ENCODE measurements at places on chromosomes 12 and 14.
A peak's percentile ranks its signal among the peaks of the same experiment; 100 is the strongest.

- no peak for DNase-seq
Observed at GRCh38 chr12:62640910-62641448, 174.4 kb downstream of the MON2 start.

DNA sequence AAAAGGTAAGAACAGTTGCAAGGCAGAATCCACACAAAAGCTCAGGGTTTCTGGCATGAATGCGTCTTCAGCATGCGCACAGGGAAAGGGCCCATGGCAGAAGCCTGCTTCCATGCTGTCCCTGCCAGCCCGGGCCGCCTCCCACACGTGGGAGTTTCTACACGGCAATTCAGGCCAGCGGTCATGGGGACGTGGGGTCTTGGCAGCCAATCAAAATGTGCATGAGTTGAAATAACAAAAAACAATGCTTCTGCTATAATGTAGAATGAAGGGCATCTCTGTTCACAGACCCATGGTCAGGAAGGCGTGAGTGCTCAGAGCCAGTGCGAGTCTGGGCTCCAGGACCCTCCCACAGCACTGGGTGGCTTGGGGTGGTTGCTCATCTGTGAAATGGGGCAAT is 28.6 kb downstream of the AMN start:
- DNase-seq: no peak

DNA sequence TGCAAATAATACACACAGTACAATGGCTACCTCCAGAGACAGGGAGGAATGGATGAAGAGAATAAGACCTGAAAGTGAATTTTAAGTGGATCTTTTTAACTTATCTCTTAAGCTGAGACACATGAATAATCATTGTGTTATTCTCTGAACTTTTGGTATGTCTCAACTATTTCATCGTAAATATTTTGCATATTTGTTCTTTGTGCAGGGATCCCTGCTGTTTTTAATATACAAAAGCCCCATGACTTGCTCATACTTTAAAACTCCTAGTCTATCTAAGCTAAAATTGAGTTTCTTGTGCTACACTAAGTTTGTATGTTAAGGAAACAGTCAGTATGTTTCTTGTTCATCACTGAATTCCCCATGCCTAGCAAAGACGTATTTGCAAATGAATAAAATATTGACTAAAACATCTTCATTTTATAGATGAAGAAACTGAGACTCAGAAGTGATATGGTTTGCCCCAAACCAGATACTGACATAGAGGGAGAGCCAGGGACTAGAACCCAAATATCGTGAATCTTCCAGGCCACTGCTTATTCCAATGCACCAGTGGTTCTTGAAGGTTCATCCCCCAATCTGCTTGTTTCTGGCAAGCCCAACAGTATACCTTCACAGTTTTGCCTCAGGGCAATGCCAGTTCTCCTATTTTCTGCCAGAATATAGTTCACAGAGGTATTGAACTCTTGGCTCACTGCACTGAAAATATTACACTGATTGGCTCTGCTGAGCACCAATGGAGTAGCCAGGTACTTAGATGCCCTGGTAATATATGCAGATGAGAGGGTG is 356.9 kb downstream of the MED13L start:
- no peak for DNase-seq

GRCh38 chr12:117513353-117513752 is 151.9 kb upstream of the NOS1 start:
- DNase-seq: no peak

DNA sequence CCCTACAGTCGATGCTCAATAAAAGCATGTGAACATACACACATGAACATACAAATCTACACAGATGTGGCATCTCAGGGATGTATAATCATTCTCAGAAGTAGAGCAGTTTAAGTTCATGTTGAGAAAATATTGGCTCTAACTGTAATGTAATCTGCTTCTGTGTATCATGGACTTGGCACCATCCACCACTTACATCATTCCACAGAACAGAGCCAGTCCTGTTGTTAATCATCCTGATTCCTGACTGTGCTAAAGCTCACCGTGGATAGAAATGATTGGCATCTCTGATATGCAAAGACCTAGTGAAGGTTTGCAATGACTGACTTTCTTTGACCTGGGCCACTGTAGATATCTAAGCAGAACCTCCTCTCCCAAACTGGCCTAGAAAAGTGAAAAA is 1141.3 kb downstream of the BCL11B start:
- DNase-seq: no peak

GRCh38 chr12:125057708-125058107 is 7.5 kb upstream of the AACS start:
- no peak for DNase-seq

- no peak for DNase-seq
Observed at GRCh38 chr12:105538880-105539279, 208.4 kb downstream of the C12orf75 start.

GRCh38 chr12:49951411-49952240 is 1.1 kb downstream of the AQP2 start:
- no peak for DNase-seq

DNA sequence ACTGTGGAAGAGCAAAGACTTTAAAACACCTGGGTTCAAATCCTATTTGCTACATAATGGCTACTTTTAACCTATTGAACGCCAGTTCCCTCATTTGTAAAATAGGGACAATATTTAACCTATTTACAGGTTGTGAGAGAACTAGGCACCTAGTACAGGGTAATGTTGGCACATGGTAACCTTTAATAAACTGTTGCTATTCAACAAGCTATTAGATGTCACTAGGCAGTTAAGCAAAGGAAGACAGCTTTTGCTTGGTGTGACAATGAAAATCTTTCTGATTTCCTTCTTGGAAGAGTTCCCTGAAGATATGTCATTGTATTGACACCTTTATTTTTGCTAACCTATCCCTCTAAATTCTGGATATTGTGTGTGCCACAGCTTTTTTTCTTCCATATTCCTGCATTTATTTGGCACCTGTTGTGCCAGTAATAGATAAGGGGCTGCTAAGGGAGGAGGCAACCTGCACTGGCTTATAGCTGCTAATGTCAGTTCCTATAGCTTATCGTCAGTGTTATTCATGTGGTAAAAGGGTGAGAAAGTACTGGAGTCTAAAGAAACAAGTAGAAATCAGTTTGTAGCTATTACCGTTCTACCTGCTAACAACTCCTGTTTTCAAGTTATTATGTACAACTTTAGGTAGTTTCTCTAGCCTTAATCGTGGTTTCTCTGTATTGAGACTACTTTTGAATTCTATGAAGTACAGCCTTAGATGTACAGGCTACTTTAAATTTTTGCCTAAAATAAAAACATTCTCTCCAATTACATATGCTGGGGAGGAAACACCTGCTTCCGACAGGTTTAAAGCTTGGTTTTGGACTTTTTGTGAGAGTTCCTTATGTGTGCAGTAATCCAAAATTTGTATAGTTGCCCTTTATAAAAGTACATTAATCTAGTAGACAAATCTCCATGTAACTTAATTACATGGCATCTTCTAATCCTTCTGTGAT is 24.3 kb downstream of the HIF1A start:
- no peak for DNase-seq

DNA sequence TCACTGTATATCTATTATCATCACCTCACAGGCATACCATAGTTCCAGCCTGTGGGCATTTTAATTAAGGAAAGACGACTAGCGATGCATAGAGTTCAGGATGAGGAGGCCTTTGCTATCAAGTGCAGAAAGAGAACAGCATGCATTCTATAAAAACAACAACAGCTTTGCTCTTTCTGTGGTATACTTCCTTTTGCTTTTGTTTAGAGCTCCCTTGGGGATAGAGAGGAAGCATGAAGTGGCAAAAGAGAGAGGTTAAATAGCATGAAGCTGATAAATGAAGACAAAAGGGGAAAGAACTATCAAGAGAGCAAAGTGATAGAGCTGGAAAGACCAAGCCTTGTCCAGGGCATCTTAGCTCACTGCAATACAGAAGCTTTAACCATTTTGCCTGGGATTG is 23.5 kb downstream of the IFNG-AS1 start:
- no peak for DNase-seq

GRCh38 chr12:109605599-109606228 is 32.1 kb downstream of the MVK start:
- DNase-seq: no peak

DNA sequence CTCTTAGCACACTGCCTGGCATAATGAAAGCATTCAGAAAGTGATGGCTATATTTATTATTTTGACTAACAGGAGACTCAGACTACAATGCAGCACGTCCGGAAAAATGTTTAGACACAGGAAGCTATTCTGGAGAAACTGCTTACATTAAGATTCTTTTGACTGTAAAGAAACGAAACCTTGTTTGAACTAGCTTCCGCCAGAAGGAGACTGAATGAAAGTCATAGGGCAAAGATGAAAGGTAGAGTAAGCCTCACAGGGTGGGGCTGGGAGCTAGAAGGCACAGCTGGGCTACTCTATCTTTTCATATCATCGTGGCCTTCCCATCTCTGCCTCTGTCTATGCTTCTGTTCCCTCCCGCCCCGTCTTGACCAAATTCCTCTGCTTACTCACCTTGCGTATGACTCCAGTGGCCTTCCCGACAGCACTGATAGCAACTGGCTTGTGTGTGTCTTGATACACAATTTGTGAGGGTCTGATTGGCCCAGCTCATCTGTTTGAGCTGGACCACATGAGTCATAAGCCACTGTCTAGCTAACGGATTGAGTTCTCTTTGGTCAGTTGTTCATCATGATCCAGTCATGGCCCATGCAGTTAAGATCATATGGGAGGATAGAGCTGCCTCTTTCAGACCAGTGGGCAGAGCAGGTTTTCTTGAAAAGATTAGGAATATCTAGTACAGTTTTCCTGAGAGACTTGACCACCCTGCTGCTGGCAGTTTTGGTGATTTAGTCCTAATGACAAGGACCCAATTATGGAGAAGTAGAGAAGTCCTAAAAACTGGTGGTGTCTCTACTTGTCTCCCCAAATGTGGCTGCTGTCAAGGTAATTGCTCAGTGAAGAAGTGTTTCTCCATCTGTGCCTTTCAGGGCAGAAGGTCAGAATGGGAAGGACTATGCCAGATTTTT is 151.5 kb upstream of the SLC38A2 start:
- DNase-seq: peak; percentile 52

GRCh38 chr14:24310265-24310645 is 315 bp downstream of the LTB4R2 start:
- no peak for DNase-seq
